ENCODE measurements at places on chromosomes 1 and 21. TPM values are rescaled to one million over a fixed set of nuclear protein-coding genes. Genes with fewer than 3 reads are reported as not detected.

- no peak for DNase-seq
Observed at GRCh38 chr1:244316407-244316806, 135.3 kb downstream of the ADSS2 start.

DNA sequence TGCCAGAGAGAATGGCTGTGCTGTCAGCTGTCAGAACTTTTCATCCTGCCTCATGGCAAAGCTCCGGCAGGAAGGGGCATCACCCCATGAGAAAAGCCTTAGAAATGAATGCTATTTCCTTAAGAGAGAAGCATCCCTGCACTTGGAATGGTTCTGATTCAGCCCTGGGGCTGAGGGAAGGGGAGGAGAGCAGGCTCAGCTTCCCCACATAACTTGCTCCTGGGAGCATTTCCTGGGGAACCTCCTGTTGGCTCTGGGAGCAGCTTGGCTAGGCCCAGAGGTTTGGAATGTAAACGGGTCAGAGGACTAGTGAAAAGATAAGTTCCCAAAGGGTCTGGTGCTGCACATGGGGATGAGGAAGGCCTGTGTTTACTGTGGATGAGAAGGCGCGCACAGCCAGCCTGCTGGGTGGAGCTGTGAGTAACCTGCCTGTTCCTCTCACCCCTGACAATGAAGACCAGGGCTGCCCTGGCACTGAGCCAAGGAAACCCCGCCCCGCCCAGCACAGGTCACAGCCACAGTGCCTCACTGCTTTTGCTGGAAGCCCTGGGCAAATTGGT is 5.0 kb downstream of the PRELP start:
- DNase-seq, result no peak

- no peak for DNase-seq
Observed at GRCh38 chr1:79849388-79849787, 842.9 kb upstream of the ADGRL4 start.

GRCh38 chr1:70536708-70537366 is 125.8 kb downstream of the CTH start:
- no peak for DNase-seq

- no peak for DNase-seq
Observed at GRCh38 chr1:216710598-216711333, 12.5 kb downstream of the ESRRG start.

GRCh38 chr1:5961601-5962000 is 30.6 kb downstream of the NPHP4 start:
- no peak for DNase-seq

DNA sequence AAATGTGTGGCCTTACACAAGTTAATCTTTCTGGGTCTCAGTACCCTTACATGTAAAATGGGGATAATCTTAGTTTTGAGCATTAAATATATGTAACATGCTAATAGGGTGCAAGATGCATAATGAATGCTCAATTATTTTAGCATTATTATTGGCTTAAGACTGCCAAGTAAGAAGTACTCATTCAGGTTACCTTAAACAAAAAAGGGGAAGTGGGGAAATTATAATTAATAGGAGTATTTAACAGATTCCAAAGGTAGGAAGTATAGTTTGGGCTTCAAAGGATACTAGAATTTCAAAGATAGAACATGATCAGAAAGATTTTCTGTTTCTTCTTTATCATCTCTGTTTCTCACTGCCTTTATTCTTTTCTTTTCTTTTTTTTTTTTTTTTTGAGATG is 5.8 kb upstream of the CFAP126 start:
- DNase-seq, result no peak

GRCh38 chr1:151825204-151825603 is 6.4 kb downstream of the RORC start:
- no peak for DNase-seq

GRCh38 chr1:17304151-17304825 is 3.7 kb upstream of the PADI4 start:
- DNase-seq, result no peak

DNA sequence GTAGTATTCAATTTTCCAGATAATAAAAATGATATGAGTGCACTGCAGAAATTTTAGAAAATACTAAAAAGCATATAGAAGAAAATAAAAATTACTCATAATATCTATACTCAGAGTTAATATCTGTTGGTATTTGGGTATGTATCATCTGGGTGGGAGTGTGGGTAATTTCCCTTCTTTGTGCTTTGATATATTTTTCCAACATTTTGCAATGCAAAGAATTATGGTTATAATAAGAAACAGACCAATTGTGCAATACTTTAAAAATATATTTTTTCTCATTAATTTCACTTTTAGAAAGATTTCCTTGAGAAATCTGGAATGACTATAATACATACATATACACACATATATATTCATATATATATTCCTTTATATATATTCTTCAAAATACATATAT is 665.7 kb downstream of the ADGRL2 start:
- DNase-seq, result no peak

DNA sequence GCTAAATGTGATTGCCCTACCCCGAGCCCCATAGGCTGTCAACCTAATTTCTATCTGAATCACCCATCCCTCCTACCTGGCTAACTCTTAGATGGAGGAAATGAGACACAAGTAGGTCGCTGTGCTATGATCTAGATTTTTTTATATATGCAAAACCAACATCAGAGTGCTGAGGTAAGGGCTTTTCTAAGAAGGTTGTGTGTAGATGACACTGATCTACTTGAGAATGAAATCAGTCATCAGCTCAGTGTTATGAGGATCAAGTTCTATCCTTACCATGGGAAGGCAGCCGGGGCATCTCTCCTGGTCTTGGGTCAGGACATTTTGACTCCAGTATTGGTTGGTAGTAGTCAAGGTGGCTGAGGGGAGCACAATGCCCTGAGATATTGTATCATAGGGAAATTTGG is 23.6 kb downstream of the SLAMF1 start:
- no peak for DNase-seq

DNA sequence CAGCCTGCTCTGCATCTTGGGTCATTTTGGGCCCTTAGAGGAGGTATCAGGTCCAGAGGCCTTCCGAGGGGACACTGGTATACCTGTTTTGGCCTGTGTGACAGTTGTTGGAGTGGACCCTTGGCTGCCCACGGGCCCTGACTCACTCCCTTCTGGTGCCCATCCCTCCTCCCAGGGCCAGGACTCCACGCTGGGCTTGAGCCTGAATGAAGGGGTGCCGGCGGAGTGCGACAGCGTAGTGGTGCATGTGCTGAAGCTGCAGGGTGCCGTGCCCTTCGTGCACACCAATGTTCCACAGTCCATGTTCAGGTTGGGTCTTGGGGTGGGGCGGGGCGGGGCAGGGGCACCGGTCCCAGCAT is 11.1 kb downstream of the FAAH start:
- DNase-seq, result no peak

- no peak for DNase-seq
Observed at GRCh38 chr1:46481961-46482360, 7.7 kb upstream of the DMBX1 start.

DNA sequence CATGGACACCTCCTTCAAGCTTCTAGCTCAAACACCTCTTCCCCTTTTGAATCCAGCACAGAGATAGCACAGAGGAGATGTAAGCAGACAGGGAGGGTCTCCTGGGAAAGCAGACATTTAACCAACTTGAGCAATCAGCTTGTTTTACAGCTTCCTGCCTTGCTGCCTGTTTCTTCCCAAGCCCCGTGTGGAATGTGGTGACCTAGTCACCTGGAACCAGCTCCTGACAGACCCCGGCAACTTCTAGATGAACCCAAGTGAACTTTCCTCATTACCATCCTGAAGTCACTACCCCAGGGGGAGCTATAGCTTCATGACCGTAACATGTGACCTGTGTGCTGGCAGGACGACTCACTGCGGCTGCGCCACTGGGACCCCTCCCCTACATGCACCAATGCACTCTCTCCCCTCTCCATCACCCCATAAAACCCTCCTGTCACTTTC is 24.1 kb upstream of the TTF2 start:
- DNase-seq, result peak; percentile 56

The NMNAT2 gene
- 1.0 TPM for total RNA-seq

The DEDD gene
- 29.3 TPM for total RNA-seq

The CACYBP gene
- total RNA-seq, result 68.7 TPM

The OBSCN gene
- 20.9 TPM for total RNA-seq

The WNT3A gene
- not detected for total RNA-seq

The SELE gene
- not detected for total RNA-seq

Measured in kidney epithelial cell (primary cell).